NCI-H526 (cell line): ENCODE measurements at places on chromosomes 6 and 20.

DNA sequence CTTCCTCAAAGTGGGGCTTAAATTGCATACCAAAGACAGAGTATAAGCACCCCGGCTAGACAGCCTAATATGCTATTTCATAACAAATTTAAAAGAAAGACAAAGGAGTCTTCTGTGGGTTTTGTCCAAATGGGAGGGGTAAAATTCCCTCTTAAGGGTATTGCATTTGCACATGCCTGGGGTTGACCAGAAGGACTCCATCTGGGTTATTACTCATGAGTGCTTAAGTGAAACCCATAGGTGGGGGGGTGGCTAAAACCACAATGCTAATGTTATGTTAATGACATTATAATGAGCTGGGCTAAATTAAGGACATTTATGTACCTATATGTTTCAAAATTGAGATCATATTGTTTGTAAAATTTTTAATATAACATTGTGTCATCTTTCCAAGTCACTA is 15.0 kb downstream of the IMPG1 start:
- DNase-seq: no peak

DNA sequence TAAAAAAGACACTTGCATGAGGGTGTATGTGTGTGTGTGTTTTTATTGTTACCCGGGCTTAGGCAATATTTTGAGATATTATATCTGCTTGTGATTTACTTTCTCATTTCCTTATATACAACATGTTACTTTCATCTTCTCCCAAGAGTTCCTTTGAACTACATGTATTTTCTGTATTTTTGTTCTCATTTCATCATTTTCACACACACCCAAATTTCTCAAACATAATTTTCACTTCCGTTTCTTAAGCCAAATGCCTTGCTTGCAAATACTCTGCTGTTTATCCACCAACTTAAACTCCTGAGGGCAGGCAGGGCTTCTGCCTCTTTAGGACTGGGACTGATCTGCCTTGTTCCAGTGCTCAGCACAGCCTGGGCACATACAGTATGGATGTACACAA is 69.3 kb upstream of the FYN start:
- DNase-seq: no peak

DNA sequence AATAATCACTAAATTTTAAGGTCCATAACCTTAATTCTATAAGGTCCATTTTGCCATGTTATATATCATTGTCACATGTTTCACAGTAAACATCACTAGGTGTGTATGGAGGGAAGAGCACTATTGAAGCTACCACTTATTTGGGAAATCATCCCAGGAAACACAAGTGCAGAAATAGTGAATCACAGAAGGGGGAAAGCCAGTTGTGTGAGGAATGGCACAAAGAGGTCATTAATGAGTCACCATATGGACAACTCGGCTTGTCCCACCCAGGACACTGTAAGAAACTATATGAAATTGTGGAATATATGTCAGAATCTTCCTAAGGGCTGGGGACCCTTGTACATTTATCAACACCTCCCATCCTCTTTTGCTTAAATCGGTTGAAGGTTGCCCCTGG is 13.7 kb downstream of the BTN3A1 start:
- DNase-seq: no peak

DNA sequence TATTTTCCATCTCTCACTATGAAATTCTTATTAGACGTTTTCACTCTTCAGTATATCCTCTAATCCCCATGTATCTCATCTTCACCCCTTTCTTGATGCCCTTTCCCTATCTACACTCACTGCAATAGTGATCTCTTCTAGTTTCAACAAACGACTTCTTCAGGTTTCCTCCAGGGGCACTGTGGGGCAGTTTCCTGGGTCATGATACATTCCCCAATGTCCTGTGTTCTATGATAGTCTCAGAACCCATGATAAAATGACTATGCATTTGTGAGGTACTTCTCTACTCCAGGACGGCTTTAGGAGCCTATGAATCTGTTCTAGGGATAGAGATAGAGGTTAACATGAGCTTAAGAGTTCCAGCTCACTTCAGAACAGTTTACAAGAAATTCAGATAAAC is 183.3 kb downstream of the FOXC1 start:
- peak; percentile 55 for DNase-seq

- peak; percentile 55 for DNase-seq
Observed at GRCh38 chr6:98769546-98769945, 64.8 kb upstream of the POU3F2 start.

- no peak for DNase-seq
Observed at GRCh38 chr6:168027521-168027920, 30.1 kb downstream of the KIF25 start.

DNA sequence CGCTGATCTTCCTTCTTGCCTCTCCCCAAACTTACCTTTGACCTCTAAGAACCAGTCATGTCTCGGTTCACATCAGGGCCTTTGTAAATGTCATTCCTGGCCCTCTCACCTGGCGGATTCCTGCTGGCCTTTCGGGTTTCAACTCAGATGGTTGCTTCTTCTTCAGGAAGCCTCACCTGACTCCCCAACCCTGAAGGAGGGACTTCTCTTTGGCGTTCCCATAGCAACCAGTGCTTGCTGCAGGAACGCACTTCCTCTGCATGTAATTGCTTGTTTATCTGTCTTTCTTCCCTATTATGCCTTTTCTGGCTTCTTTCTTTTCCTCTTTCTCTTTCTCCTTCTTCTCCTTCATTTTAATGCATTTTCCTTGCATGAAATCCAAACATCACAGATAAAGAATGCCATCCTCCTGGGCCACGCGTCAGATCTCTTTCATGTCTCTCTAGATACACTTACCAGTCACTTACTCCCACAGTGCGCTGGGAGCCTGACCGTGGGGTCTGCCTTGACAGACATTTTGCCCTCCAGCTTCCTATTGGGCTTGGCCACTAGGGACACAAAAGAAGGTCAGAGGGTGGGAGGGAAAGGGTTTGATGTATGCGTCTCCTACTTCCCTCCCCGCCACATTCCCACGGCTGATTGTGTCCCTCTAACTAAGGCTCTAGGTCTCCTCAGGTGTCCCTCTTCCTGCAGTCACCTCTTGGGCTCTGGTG is 295.7 kb upstream of the TSHZ2 start:
- no peak for DNase-seq

GRCh38 chr20:37414224-37415035 is 68.5 kb downstream of the SRC start:
- no peak for DNase-seq

DNA sequence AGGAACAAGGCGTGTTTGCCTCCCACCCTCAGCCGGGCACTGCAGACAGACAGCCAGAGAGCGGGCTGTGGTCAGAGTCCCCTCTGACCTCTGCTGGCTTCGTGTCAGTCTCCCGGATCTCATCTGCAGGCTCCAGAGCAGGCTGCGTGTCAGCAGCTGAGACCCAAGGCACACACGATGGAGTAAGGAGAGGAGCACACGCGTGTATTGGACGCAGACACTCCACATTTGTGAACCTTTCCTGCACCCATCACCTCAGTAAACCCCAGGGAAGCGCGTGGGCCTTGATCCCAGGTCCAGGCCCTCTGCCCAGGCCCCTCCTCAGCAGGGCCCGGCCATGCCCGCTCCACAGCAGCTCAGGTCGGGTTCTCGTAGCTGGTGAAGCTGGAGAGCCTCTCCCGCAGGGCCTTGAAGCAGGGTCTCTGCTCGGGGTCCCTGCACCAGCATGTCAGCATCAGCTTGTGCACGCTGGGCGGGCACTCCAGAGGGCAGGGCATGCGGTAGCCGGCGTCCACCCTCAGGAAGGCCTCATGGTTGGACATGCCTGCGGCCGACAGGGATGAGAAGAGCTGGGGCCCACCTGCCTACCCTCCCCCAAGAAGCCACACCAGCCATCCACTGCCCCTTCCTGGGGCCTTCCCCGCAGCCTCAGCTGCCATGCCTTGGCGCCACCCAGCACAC is 7.9 kb downstream of the PTK6 start:
- no peak for DNase-seq

GRCh38 chr6:43940393-43941087 is 170.5 kb downstream of the VEGFA start:
- no peak for DNase-seq

- DNase-seq: no peak
Observed at GRCh38 chr20:48638546-48638945, 189.3 kb downstream of the PREX1 start.

DNA sequence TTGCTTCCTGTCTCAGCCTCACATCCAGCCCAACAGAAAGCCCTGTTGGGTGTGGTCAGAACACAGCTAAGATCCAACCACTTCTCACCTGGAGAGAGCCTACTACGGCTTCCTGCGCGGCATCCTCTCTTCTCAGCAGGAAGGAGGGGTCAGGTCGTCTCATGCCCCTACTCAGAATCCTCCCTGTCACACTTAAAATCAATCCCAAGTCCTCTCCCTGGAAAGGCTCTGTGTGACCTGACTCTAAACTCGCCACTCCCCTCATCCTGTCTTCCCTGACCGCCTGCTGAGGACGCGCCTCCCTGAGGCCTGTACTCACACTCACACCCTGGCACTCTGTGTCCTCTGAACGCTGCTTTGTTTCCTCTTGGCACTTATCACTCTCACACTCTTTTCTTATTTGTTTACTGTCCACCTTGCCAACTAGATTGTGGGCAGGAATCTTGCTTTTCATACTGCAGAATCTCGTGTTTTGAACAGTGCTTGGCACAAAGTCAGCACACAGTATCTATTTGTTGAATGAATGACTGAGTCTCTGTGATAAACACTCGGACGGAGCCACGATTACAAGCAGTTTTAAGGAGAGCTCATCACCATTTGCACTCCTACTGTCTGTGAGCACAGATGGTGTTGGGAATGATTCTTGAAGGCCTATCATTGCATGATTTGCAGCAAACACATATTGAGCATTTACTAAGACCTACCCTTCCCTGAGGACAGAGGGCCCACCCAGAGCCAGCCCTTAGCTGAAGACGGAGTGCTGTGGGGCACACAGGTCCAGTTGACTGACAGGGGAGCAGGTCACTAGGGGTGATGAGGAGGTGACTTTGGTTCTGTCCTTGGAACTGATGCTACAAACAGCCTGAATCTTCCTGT is 18.7 kb downstream of the RAB5IF start:
- DNase-seq: no peak

DNA sequence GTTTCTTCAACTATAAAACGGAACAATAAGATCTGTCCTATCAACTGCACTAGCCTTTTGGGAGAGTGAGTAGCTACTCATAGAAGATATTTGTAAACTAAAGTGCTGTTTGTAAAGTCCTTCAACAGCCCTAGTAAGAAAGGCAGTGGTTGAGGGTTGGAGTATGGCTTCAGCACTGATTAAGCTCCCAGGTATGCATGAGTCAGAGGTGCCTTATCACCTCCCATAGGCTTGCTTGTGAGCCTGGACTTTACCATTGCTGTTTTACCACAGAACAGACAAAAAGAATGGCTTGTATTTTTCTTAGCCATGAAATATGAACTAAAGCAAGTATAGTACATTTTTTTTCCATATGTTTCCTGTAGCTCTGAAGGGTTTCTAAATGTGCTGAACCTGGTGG is 44.1 kb downstream of the SAMD3 start:
- no peak for DNase-seq

DNA sequence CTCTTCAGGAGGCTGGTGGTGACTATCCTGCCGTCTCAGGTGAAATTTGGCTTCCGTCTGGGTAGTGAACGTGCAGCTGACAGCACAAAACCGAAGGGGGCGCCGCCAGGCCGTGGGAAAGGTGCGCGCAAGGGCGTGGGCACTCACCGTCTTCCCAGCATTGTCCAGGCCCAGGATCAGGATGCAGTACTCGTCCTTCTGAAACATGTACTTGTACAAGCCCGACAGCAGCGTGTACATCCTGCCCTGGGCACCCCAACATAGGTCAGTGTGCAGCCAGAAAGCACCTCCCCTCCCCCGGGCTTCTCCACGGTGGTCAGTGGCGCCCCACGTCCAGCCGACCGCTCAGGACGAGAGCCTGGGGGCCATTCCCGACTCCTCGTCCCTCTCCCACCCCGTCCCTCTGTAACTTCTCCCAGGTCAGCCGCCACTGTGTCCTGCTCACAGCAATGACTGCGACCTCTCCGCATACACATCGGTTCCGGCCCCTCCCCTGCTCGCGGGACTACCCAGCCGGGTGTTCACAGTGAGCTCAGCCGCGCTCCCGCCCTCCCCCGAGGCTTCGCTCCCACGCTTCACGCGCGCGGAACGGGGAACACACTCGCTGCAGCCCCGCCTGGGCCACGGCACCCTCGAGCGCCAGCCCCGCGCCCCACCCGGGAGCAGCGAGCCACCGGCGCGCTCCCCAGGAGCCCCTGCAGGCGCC is 771 bp downstream of the ARFRP1 start:
- no peak for DNase-seq

- DNase-seq: no peak
Observed at GRCh38 chr20:58553166-58553696, 38.0 kb upstream of the APCDD1L start.

- no peak for DNase-seq
Observed at GRCh38 chr20:669573-669972, 6.0 kb downstream of the SCRT2 start.

DNA sequence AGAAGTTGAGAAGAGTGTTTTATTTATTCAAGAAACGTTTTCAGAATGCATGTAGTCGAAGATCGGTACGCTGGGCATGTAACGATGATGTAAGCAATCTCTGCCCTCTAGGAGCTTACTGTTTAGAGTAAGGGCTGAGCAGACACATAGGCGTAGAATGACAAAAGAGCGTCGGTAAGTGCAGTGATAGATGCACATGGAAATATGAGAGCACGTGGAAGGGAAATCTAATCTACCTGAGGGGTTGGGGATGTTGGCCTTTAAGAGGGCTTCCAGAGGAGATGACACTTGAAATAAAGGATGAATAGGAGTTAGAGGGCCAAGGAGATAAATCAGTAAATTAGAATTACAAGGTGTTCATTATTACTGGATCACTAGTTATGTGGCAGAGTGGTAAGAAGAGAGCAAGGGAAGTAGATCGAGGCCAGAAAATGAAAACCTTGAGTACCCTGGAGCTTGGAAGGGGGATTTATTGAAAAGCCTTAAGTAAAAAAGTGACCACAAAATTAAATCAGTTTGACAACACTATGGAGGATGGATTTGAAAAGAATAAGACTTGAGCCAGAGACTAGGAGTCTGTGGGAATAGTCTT is 782 bp downstream of the TRMT11 start:
- peak; percentile 36 for DNase-seq

DNA sequence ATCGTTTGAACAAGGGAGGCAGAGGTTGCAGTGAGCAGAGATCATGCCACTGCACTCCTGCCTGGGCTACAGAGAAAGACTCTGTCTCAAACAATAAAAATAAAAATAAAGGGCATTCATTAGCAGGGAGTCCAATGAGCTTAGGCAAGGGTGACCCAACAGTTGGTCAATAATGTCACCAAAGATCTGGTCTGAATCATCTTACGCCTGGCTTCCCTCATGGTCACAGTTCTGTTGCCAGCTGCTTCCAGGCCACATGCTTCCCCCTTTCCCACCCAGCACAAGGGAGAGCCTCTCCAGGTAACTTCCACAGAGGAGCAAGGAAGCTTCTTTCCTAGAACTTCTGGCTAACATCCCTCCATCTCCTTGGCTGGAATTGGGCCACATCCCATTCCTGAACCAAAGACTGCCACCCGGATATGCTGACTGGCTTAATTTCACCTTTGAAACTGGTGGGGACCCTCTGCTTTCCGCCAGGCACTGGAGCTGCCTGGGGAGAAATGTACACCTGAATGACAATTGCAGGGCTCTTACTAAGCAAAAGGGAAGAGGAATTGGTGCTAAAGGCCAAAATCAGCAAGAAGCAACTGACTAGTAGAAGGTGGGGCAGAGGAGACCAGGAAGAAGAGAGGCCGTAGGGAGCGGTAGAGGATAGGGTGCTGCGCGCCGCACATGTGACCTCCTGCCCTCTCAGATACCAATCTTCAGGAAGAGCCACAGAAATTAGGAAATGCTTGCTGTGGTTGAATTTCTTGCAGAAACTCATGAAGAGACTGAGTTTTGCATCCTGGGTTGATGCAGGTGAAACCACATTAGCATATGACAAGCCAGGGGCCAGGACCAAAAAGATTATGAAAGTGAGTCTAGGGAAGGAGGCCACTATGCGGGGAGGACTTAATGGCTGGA is 8.3 kb upstream of the SCML4 start:
- DNase-seq: no peak
